ENCODE measurements at places on chromosomes 2 and 18.
A peak's percentile ranks its signal among the peaks of the same experiment; 100 is the strongest.

- DNase-seq: no peak
Measured at GRCh38 chr2:218658671-218659257, 659 bp downstream of the ZNF142 start.

GRCh38 chr18:10343778-10344177 lies 110.7 kb upstream of the APCDD1 start:
- DNase-seq: peak; percentile 58

GRCh38 chr18:37516361-37516853 lies 49.2 kb downstream of the CELF4 start:
- no peak for DNase-seq

DNA sequence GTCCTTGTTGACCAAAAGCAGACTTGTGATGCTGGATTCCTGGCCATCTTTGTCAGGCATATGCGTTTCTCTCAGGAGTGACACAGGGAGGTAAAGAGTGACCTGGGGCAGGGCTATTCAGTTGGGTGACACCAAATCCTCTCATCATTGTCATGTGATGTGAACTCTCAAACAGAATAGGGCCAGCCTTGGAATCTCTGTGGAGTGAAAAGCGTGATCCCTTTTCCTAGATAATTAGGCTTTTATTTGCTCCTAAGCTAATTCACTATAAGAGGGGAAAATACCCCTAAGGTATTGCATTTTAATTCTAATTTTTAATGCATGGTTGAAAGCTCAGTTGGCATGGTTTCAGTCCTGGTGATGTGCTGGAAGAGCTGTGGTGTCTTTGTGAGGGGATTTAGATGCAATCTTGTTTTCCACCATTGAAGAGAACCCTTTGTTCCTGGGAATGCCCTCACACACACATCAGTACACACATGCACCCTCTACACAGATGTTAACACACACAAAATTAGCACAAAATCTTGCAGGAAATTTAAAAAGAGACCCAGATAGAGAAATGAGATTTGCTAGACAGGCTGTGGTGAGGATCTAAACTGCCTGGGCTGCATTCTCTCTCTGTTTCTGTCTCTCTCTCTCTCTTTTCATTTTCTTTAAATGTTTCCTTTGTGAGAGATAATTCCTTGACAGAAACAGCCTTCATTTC lies 349.9 kb downstream of the TSN start:
- DNase-seq: no peak

All from putamen (tissue), 1 donor.